ENCODE measurements at places on chromosomes 1 and 21.

DNA sequence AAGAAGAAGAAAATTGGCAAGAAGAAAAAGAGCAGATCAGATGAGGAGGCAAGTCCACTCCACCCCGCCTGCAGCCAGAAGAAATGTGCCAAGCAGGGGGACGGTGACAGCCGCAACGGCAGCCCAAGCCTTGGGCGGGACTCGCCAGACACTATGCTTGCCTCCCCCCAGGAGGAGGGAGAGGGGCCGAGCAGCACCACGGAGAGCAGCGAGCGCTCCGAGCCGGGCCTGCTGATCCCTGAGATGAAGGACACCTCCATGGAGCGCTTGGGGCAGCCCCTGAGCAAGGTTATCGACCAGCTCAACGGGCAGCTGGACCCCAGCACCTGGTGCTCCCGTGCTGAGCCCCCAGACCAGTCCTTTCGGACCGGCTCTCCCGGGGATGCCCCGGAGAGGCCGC, 9.0 kb upstream of the SLC25A34 start:
- DNase-seq: no peak

DNA sequence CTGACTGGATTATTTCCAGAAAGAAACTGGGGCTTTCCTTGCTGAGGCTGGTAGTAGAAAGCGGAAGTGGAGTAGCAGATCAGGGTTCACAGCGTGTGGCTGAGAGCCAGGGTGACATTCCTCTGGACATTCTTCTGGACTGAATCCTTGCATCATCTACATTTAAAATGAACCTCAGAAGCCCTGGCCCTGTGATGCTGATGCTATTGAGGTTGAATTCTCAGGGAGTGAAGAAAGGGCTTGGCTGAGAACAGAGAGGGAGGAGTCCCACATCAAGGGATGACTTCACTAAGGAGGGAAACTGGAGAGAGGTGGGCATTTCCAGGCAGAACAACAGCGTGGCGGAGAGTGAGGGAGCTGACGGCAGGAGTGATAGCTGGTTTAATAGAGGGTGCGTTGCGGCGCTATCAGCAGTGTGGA, 102.3 kb upstream of the LMO4 start:
- no peak for DNase-seq

- no peak for DNase-seq
These were observed 222.7 kb downstream of the TM2D1 start for GRCh38 chr1:61501971-61502916.

DNA sequence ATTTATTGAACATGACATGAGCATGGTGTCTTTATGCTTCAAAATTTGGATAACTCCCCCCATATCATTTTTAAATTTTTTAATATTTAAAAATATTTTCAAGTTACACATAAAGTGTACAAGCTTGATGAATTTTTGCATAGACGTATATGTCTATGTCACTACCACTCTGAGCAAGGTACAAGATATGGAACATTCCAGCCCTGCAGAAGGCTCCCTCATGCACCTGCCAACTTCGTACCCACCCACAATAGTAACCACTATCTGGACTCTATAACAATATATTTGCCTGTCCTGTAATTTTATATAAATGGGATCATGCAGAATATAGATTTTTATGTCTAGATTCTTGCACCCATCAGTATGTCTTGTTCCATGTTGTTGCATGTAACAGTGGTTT, 74.5 kb downstream of the CNST start:
- DNase-seq: no peak

DNA sequence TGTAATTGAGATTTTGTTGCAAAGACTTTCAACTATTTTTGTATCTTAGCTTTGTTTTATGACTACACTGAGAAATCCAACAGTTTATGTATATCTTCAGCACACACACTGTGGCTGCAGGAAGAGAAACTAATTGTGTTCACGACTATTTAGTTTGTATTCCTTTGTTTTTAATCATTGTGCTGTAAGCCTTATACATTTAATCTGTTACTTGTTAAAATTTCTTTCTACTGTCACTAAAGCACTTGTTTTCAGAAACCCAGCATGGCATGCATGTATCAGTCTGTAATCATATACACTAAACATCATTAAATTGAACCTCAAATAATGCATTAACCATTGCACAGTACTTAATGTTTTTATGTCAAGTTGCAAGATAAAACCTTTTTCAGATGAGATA, 656 bp downstream of the ANGPTL1 start:
- DNase-seq: no peak

GRCh38 chr21:28126521-28127174, 866.0 kb downstream of the LTN1 start:
- no peak for DNase-seq

- DNase-seq: no peak
These were observed 3.3 kb downstream of the SH3BGR start for GRCh38 chr21:39454949-39455668.

GRCh38 chr1:234730770-234731568, 121.0 kb upstream of the IRF2BP2 start:
- no peak for DNase-seq

DNA sequence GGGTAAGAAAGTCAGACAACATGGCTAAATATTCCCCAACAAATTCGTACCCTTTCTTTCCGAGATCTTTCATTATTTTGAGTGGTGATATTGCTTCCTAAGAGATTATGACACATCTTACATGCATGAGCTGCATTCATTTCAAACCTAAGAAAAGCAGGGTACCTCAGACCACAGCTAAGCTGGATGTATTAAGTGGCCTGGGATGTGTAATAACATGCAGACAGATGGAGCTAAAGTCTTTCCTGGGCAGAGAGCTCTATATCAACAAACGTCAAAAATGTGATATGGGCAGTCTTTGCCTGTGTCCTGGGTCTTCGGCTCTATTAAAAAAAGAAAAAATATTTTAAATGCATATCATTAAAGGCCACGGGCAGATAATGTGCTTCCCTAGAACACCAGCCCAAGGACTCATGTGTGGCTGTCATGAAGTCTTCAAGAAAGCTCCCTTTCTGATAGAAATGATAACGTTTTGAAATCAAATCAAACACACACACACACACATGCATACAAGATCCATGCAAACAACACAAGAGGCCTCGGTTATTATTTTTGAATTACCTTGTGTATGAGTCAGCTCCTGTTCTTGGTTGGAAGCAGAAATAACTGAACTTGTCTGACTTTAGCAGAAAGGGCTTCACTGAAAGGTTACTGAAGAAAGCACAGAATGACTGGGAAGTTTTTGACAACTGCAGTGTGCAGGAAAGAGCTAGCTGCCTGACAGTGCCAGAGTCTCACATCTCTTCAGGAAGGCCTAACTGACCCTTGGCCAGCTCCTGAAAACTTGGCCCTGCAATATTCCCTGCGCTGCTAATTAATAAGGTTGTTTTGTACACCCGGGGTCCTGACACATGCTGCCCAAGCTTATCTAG, 231.2 kb downstream of the DSCAM start:
- DNase-seq: no peak

- DNase-seq: no peak
These were observed 470.0 kb upstream of the VAMP3 start for GRCh38 chr1:7300893-7301663.

DNA sequence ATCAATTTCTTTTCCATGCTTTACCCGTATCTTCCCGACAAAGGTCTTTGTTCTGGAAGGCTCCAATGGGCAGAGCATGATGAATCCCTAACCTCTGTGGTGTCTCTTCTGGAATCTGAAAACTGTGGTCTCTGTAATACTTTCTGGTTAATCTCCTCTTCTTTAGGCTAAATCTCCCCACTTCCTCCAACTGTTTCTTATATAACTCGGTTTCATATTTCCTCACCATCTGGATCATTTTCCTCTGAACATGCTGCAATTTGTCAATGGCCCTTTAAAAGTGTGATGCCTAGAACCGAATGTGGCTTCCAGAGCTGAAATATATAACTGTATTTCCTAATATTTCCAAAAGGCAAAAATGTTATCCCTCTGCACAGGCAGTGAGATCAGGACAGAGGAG, 66.1 kb downstream of the ALG14 start:
- DNase-seq: peak; percentile 25

- peak; percentile 34 for DNase-seq
These were observed 44.3 kb upstream of the GTF2B start for GRCh38 chr1:88935522-88936222.

GRCh38 chr1:214380396-214380795, 99.4 kb downstream of the SMYD2 start:
- no peak for DNase-seq

- DNase-seq: no peak
These were observed 16.1 kb upstream of the PCP4 start for GRCh38 chr21:39851002-39851618.

GRCh38 chr1:229432905-229433304, 989 bp downstream of the ACTA1 start:
- peak; percentile 39 for DNase-seq

- DNase-seq: peak; percentile 74
These were observed 6.9 kb downstream of the ACKR1 start for GRCh38 chr1:159211331-159212136.

DNA sequence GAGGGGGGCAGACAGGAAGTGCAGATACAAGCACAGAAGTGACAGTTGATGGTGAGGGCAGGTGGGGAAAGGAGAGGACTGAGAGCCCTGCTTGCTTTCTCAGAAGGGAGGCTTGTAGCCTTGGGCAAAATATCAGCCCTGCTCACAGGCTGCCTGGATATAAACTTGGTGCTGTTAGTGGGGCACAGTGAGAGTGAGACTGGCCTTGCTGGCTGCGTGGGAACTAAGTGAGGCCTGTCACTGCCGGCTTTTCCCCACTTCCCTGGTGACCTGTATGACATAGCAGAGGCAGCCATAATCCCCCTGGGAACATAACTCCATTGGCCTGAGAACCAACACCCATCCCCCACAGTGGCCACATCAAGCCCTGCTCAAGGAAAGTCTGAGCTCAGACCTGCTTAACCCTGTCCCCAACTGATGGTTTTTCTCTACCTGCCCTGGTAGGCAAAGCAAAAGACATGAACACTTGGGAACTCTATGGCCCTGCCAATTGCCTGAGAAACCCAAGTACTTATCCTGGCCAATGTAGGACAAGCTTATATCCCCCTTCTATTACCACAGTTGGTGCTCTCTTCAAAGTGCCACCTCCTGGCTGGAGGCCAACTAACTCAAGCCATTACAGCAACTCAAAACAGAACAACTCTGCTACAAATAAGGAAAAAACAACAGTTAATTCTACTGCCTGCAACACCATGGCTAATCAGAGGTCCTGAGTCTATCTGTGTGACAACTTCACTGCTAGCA, 472.7 kb downstream of the PLPP3 start:
- no peak for DNase-seq

- no peak for DNase-seq
These were observed 641.5 kb downstream of the PLPP3 start for GRCh38 chr1:55937840-55938375.

GRCh38 chr1:106960412-106960811, 96.1 kb upstream of the PRMT6 start:
- DNase-seq: no peak

- no peak for DNase-seq
These were observed 117.0 kb downstream of the ST6GALNAC3 start for GRCh38 chr1:76191561-76191960.

GRCh38 chr1:46180082-46180616, 3.9 kb upstream of the P3R3URF start:
- DNase-seq: no peak

DNA sequence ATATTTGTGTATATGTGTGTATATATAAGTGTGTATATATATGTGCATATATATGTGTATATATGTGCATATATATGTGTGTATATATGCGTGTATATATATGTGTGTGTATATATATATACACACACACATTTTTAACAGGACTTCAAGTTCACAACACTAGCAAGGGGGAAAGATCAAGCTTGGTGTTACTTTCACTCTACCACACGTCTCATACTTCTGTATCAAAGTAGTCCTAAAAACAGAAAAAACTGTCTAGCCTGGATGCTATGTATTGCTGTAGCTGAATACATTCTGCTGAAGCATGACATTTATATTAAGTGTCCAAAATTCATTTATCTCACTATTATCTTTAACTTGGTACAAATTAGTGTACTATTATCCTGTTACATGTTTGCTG, 17.9 kb upstream of the ATP6V1G3 start:
- DNase-seq: no peak

DNA sequence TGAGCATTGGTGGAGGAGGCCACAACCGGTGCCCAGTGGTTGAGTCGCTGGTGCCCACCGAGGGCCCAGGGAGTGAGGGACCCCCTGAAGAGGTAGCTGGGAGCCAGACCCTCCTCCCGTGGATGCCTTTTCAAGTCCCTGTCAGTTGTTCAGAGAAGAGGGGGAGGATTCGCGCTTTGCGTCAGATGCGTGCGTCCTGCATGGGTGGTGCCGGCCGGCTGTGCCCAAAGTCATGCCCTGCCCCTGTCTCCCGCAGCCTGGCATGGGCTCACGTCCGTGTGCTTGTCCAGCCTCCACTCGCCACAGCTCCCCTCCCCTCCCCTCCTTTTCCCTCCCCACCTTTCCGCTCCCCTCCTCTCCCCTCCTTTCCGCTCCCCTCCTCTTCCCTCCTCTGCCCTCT, 45.2 kb downstream of the PRKCZ start:
- DNase-seq: no peak

DNA sequence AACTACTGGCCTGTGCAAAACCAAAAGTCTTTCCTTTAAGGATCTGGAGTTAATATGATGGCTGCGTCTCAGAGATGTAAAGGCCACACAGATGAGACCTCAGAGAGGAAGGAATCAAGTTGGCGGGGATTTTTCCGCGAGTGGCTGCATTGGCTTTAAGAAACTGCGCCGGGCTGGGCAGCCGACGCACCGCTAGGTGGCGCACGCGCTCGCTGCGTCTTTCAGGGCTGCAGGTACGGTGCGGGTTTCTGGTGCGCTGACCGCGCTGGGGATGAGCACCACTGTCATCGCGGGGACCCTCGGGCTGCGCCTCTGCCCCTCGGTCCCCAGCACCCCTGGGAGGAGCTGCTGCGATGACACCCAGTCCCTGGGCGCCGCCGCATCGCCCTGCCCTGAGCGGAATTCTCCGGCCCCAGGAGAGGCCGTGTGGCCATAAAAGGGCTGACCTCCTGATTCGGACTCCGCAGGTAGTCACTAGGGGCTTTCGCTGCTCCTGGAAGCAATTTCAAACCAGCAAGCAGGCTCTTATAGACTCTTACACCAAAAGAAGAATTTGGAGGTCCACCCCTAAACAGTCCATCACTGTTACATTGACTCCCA, 241.0 kb downstream of the KCNJ6 start:
- peak; percentile 89 for DNase-seq

DNA sequence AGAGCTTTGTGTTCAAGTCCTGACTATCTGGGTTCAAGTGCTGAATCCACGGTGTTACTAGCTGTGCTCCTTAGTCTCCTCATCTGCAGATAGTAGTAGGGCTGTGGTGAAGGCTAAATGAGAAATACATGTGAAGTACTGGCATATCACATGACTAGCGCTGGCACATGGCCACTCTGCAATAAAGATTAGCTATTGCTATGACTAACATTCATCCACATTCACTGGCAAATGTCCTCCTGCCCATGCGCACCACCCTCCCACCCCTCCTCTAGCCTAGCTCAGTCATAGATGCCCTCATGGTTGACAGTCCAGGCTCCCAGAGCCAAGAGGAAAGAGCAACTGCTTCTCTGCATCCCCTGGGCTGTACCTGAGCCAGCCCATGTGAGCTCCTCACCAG, 8.5 kb upstream of the COL8A2 start:
- no peak for DNase-seq

GRCh38 chr1:21492356-21492625, 16.9 kb upstream of the ALPL start:
- DNase-seq: peak; percentile 47

GRCh38 chr1:20729990-20730689, 2.4 kb downstream of the SH2D5 start:
- DNase-seq: no peak

Data from D341Med (cell line).